ENCODE measurements at places on chromosomes 1 and 21.

DNA sequence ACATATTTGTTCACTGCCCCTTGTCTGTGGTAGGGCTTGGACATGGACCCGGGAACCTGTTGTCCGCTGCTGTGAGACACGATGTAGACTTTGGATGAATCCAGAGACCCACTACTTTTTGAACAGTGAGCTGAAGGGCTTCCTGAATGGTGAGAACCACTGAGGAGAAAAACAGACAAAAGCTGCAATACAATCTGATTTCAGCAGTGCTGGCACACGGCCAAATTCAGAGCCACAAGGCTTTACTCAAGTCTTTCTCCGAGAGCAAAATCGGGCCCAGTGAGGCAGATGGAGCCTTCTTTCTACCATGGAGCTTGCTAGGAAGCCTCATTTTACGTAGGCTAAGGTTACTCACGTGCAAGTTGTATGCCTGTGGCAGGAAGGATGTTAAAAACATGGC, 197.6 kb downstream of the SIPA1L2 start:
- no peak for DNase-seq

DNA sequence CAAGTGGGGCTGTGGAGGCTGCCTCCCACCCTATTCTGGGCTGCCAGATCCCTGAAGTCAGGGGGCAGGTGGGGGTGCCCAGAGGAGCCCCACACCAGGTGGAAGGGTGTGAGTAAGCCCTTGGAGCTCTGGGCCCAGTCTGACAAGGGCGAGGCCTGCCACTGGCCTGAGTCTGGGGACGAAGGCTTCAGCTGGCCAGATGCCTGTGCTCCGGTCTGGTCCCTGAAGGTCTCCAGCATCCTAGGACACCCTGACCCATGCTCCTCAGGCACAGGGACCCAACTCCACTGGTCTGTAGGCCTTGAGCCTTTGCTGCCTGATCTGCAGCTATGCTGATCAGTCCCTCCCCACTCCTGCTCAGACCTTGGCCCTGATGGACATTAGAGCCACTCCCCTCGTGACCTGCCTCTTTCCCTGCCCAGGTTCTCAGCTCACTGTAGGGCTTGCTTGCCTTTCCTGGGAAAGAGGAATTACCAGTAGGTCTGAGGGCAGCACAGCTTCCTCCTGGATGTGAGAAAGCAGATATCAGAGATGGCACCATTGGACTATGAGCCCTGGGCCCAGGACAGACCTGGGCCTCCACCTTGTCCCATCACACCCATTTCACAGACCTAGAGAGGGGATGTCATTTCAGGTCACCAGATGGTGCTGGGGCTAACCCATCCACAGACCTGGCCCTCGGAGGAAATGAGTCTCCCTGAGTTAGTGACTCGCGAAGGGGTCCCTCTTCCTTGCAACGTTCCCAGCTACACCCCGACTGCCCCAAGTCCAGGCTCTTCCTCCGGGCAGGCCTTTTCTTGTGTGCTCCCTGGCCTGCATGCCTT, 32.8 kb upstream of the CSF3R start:
- DNase-seq, result no peak

GRCh38 chr1:33653226-33653625, 180.8 kb downstream of the ZSCAN20 start:
- no peak for DNase-seq

GRCh38 chr1:152906023-152906565, 2.3 kb upstream of the IVL start:
- no peak for DNase-seq

GRCh38 chr1:202084791-202085681, 37.7 kb upstream of the GPR37L1 start:
- DNase-seq, result no peak

GRCh38 chr1:89310505-89310904, 37.8 kb upstream of the GBP5 start:
- no peak for DNase-seq

DNA sequence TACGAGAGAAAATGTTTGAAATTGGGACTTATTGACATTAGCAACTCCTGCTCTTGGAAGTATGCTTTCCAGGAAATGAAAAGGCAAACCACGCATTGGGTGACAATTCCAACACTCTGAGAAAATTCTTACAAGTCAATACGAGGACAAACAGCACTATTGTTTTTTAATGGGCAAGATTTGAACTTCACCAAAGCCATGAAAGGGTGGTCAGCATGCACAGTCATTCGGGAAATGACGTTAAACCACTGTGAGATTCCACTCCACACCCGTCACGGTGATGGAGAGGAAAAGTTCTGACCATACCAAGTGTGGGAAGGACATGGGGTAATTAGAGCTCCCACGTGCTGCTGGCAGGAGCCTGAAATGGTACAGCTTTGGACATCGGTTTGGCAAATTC, 12.2 kb upstream of the PRXL2B start:
- DNase-seq, result no peak

DNA sequence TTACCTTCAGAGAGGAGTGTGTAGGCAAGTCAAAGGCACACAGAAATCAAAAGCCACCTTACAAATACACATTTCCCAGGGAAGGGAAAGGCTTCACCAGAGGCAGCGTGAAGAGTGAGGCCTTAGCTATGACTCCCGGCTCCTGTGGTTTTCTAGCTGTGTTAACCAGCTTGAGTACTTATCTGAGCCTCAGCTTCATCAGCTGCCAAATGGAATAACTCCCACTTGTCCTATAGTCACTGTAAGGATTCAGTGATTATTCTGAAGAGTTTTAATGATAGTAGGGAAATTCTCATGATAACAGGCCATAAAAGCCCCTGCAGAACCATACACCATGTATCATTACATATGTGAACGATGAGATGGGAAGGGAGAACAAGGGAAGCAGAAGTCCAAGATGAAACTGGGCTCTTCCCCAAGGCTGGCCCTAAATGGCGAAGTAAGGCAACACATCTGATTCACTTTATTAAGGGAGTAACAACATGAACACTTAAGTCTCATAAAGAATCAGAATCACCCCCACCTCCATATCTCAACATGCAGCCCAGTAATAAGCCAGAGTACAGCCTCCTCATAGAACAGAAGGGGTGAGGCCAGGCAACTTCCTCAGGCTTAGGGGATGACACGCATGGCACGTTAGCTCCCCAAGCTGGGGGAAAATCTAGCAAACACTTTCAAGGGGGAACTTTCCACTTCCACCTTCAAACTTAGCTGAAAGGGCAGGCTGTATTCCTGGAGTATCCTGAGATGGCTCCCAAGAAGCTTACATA, 63.7 kb downstream of the SLC66A1 start:
- DNase-seq, result no peak

DNA sequence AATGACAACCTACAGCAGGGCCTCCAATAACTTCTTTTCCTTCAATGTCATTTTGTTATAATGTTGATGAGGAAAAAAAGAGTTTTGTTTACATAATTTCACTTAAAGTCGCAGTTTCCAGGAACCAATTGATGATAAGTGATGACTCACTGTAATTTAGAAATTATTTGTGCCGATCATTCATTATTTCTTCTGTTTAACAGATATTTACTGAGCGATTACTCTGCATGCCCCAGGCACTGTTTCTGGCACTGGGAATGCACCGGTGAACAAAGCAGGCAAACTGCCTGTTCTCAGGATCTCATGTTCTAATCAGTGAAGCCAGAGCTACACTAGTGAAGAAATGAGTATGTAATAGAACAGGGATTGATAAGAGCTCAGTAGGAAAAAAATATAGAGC, 403.4 kb downstream of the NTNG1 start:
- no peak for DNase-seq

- DNase-seq, result no peak
Measured at GRCh38 chr1:157202331-157202730, 64.1 kb upstream of the ETV3 start.

DNA sequence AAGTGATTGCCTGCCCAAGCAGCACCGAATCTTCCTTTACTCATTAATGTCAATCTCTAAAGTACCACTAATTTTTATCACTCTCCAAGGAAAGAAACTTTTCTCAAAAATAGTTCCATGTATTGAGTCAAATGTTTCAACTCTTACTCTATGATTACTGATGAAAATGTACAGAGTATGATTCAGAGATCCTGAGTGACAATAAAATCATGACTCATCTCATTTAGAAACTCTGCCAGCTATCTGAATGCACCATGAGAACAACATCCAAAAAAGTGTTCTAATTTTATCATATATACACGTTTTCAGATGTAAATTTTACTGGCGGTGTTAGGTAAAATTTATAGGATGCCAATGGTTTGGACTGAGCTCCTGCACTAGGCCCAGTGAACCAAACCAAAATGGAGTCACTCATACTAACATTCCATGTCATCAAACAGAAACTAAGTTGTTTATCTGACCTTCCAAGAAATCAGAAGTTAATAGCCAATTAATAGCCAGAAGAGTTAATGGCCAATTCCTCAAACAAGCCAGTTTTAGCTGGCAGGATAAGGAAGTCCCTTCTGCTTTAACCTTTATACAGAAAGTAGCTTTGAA, 22.6 kb downstream of the PLPPR5 start:
- no peak for DNase-seq

- DNase-seq, result no peak
Measured at GRCh38 chr21:31394309-31394708, 50.2 kb upstream of the TIAM1 start.

- DNase-seq, result no peak
Measured at GRCh38 chr1:238753252-238753651, 633.1 kb upstream of the CHRM3 start.

DNA sequence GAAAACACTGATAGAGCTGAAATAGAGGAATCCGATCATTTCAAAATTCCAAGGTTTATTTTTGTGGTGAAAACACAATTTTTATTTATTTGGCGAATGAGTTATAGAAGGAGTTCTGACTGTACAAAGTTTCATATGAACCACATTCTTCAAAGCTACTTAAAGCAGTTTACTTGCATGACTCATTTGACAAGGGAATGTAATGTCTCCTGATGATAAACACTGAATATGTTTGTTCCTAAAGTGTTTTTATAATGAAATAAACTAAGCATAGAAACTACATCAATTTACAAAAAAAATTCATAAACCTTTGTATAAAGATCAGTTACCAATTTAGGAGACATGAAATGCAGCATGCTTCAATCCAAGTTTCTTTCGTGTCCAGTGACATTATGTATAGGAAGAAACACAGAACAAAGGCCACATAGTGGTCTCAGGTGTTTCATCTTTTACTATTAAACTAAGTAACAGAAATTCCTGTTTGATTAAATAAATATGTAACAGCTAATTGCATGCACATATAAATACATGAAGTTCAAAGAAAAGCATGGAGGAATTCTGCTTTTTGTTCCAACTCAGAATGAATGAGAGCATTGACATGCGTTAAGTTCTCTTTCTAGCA, 2.5 kb downstream of the PRKACB start:
- DNase-seq, result no peak

DNA sequence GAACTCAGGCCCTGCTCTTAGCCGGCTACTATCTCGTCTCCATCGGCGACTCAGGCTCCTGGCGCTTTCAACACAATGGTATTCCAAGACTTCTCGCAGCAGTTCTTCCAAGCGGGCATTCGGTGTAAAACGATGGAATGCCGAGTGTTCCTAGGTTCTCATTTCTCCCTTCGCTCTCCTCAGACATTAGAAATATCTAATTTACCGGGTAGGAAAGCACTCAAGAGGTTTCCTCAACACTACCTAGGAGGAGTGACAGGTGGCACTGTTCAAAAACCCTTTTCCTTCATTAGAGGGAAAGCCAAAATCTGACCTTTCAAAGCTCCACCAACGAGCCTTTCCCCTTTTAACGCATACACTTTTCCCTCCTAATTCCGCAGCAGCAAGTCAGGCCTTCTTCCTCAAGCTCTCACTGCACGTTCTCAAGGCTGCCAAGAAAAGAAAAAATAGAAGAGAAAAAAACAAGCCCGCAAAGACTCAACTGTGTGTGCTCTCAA, 601 bp downstream of the UBE2G2 start:
- DNase-seq, result no peak

GRCh38 chr1:185404907-185405568, 88.0 kb upstream of the IVNS1ABP start:
- DNase-seq, result no peak

- DNase-seq, result no peak
Measured at GRCh38 chr21:39080366-39080765, 102.9 kb downstream of the PSMG1 start.

- DNase-seq, result no peak
Measured at GRCh38 chr21:25080661-25081060, 526.6 kb downstream of the MRPL39 start.

DNA sequence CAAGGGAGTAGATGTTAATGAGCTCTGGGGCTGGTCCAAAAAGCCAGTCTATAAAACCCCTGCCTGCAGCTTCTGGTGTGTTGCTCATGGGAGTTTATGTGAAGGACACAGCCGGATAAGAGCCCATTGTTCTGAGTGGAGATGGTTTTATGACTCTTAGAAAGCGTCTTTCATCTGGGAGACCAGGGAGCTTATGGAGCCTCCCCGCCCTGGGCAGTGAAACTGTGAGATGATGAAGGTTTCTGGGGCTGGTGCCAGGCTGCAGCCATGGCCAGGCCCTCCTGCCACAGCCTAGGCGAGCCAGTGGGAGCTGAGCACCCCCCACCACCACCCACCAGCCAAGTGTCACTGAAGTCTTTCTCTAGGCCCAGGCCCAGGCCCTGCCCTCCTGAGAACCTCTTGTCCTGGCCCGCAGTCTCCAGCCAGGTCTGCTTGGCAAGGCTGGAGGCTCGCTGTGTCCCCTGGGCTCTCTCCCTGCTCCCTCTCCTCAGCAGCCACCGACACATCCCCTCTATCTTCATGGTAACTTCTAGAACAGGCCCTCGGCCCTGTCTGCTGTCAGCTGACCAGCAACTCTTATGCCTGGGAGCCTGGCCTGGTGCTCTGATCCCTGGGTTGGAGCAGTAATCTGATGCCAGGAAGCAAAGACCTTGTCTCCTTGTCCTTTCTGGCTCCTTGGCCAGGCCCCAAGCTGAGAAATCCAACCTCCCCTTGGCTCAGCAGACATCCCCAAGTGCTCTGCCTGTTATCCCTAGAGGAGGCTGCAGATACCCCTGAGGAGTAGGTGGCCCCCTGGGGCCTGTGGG, 7.6 kb upstream of the ARHGEF10L start:
- DNase-seq, result no peak

GRCh38 chr1:2313651-2314261, 77.6 kb downstream of the MORN1 start:
- no peak for DNase-seq

GRCh38 chr1:171841050-171841910, at the start of gene DNM3:
Gene DNM3 (plus strand): TSS chr1:171841498. CDS start chr1:171841657, 159 bp downstream.
- no peak for DNase-seq

GRCh38 chr1:202162047-202162417, 1.6 kb upstream of the PTPN7 start:
- no peak for DNase-seq

Data from cortex of kidney (tissue), 1 donor.